ENCODE measurements at places on chromosomes 13 and 19. TPM values are rescaled to one million over a fixed set of nuclear protein-coding genes. Genes with fewer than 3 reads are reported as not detected.

GRCh38 chr13:28138012-28138755 lies at the start of gene PAN3:
PAN3 (plus strand) TSS chr13:28138545; CDS start chr13:28138658, 113 bp downstream.
- no peak for DNase-seq

- no peak for DNase-seq
Measured at GRCh38 chr13:111269508-111269907, 50.9 kb upstream of the TEX29 start.

GRCh38 chr19:15787611-15788155 lies at the start of gene OR10H5:
OR10H5 (plus strand) TSS chr19:15787661; CDS start chr19:15794049, 6,388 bp downstream.
- DNase-seq, result no peak

DNA sequence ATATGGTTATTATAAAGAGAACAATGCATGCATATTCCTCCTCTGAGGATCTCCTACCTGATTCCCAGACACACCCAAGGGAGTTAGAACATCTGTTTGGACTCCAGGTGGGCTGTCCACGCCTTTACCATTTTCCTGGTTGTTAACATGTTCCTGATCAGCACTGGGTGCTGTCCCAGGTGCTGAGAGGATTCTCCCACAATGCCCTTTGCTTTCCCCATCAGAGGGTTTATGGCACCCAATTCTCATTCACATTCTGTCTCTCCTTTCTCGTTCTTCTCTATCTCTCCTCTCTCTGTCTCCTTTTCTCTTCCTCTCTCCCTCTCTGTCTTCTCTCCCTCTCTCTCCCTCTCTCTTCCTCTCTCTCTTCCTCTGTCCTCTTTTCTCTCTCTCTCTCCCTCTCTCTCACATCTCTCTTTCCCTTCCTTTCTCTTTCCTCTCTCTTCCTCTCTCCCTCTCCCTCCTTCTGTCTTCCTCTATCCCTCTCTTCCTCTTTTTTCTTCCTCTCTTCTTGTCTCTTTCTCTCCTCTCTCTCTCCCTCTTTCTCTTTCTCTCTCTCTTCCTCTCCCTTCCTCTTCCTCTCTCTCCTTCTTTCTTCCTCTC lies 3.3 kb upstream of the RDH13 start:
- no peak for DNase-seq

GRCh38 chr13:97702614-97703013 lies 250.9 kb upstream of the IPO5 start:
- DNase-seq, result no peak

DNA sequence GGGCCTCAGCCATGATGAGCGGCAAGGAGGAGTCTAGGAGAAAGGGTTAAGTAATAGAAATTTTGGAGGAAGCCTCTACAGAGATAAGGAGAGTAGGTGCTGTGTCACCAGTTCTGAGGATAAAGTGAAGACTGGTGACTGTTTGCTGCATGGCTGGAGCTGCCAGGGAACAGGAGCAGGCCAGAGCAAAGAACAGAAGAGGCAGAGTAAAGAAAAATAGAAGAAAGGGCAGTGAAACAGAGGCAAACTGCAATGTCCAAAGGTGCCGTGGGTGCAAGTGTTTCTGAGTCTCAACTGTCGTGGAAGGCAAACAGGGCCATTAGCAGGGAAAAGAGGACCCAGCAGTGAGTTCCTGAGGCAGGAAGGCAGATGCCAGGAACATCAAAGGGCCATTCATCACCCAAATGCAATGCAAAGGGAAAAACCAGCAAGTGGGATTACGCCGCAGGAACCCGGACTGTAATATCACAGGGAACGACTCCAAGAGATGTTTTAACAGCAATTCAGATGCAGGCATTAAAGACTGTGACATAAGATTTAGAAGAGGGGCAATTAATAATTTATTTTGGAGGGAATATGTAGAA lies 318.3 kb downstream of the FOXO1 start:
- peak; percentile 79 for DNase-seq

DNA sequence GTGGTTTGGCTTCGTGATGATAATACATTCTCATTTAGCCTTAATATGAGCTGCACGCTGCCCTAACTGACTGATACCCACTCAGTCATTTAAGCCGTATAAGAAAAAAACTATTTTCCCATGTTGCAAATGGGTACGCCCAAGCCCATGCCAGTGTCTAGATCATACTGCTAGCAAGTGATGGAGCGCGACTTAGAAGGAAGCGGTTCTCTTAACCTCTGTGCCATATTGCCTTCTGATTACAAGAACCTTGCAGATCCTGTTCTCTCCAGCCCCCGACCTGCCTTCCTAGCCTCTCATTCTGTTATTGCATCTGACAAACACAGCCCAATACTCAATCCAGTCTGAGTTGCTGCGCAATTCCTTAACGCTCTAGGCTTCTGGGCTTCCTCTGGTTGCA lies 603 bp downstream of the GPALPP1 start:
- DNase-seq, result no peak

DNA sequence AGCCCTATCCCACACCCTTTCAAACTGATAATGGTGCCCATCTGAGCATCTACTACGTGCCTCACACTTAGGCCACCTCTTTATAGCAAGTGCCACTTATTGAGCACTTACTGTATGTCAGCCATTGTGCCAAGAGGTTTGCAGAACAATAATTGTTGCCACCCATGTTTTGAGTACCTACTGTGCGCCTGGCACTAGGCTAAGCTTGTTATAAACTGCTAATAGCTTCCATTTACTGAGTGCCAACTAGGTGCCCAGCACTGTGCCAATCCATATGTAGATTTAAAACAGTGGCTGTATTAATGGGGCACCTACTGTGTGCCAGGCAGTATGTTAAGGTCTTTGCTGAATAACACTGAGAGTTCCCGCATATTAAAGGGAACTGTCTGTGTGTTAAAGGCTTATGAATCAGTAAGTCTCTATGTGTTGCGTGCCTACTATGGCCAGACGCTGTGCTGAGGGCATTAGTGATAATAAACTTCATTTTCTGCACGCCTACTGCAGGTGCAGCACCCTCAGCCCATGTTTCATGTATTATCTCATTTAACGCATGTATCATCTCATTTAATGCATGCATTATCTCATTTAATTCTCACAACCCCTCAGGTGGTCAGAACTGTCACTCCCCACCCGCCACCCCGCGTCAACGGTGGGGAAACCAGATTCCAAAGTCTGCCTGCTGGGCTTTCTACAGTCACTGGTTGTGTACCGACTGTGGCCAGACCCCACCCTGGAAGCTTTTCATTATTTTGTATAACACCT lies 105.0 kb downstream of the PTPRS start:
- DNase-seq, result no peak

DNA sequence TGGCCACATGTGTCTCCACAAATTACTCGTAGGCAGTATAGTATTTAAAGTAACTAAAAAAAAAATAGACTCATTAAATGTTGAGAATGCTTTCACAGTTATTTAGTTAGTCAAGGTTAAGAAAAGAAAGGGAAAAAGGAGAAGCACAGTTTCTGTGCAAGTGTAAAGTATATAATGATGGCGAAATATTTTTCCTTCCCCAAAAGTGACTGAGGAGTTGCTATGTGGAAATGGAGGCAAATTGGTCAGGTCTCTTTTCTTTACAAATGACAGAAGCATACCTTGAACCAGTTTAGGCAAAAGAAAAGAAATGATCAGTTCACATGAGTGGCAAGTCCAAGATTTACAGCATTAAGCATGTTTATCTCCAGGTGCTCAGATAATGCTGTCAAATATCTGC lies 18.0 kb downstream of the CSNK1A1L start:
- DNase-seq, result no peak

- no peak for DNase-seq
Measured at GRCh38 chr13:79384022-79384610, 21.9 kb downstream of the RBM26 start.

DNA sequence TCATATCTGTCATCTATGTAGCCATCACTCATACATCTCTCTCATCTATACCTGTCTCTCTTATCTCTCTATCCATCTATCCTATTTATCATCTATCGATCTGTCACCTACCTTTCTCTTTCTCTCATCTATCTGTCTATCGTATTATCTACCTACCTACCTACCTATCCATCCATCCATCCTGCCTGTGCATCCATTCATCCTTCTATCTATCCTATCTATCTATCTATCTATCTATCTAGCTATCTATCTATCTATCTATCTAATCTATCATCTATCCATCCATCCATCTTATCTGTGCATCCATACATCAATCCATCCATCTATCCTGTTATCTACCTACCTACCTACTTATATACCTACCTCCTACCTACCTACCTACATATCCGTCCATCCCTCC lies 44.6 kb upstream of the CYP4F8 start:
- DNase-seq, result no peak

DNA sequence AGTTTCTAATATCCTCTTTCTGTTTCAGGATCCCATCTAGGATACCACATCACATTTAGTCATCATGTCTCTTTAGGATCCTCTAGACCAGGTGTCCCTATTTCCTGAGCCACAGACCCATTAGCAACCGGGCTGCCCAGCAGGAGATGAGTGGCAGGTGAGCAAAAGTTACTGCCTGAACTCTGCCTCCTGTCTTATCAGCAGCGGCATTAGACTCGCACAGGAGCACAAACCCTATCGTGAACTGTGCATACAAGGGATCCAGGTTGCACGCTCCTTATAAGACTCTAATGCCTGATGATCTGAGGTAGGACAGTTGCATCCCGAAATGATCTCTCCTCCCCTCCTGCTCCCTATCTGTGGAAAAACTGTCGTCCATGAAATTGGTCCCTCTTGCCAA lies 7.8 kb upstream of the CEBPG start:
- no peak for DNase-seq

DNA sequence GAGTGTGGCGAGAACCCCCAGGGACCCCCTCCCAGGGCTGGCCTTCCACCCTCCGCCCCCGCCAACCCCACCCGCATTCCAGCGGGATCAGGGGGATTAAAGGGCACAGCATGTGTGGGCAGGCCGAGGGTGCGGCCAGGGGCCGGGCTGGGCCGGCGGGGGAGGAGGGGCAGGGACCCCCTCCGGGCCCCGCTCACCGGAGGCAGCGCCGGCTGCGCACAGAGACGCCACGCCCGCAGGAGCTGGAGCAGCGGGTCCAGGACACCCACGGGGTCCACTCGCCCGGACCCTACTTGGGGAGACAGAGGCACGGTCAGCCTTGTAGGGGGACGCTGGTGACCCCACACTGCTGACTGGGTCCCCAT lies 2.4 kb downstream of the ADAMTSL5 start:
- DNase-seq, result no peak

GRCh38 chr19:10510301-10510802 lies 6.9 kb downstream of the S1PR5 start:
- DNase-seq, result no peak

- no peak for DNase-seq
Measured at GRCh38 chr19:14769201-14769600, 9.2 kb downstream of the ADGRE2 start.

GRCh38 chr13:20608438-20609020 lies 41.6 kb downstream of the IFT88 start:
- no peak for DNase-seq

DNA sequence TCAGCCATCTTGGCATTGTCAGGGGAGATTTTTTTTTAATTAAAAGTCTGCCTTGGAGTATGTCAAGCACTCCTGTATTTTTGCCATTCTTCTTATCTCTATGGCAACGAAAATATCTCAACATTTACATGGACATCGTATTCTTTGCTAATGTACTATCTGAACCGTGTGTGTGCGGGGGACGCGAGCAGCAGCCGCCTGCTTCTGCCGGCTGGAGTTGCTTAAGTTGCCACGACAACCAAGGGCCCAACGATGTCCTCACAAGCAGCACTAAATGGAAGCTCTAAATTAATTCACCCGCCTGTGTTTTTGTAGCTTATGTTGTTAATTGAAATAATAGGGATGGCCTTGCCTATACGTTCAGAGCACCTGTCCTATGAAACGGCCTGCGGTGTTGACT lies 309.5 kb downstream of the TEX29 start:
- DNase-seq, result no peak

DNA sequence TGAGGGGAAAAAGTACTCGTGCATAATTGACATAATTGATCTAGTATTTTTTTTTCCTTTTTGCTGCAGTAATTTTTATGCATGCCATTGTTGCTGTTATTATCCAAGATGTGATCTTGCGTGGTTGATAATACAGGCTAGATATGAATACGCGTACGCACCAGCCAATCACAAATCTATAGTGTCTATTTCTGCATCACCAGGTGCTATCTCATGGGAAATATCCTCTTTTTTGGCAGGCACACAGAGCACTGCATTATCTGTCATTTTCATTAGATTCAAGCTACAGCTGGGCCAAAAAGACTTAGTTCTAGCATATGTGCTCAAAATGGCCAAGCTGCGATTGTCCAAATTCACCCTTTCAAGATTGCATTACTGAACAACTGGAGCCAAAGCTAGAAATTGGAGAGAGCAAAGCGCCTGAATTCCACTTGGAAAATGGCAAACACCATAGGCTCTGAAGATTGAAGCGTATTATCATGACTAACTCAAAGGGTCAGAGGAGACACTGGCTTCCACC lies 181.1 kb downstream of the TSHZ3 start:
- no peak for DNase-seq

- DNase-seq, result no peak
Measured at GRCh38 chr13:79973533-79973963, 367.4 kb downstream of the SPRY2 start.

DNA sequence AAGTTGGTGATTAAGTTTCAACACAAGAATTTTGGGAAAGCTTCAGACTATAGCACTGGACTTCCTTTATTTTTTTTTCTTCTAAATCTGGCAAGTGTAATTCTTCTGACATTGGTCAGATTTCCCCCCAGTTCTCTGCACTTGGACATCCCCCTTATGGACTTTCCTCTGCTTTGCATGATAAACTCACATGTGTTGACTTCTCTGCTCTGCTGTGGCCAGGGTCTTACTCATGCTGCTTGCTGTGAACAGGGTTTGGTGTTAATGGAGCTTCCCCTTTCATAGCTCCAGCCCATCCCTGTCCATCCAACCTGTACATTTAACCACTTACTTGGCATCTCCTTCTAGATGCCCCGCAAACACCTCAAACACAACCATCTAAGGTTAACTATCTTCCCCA lies 70.5 kb upstream of the SPATA13 start:
- DNase-seq, result no peak

GRCh38 chr13:45702088-45702487 lies at the start of gene CBY2:
CBY2 (plus strand) TSS chr13:45702320; CDS start chr13:45702391, 71 bp downstream.
- no peak for DNase-seq

LAIR2 gene
- not detected for total RNA-seq

CALR3 gene
- total RNA-seq, result not detected

CD22 gene
- 7.6 TPM for total RNA-seq

LIM2 gene
- not detected for total RNA-seq

PCSK4 gene
- total RNA-seq, result 5.4 TPM

KLK2 gene
- not detected for total RNA-seq

VSTM2B gene
- total RNA-seq, result 0.98 TPM

LNX2 gene
- total RNA-seq, result 12.0 TPM

ZNF667 gene
- 2.5 TPM for total RNA-seq

AP1M2 gene
- total RNA-seq, result 29.0 TPM

Measured in vagina (tissue), 2 donors.